ENCODE measurements at places on chromosomes 4 and X.
A peak's percentile ranks its signal among the peaks of the same experiment; 100 is the strongest.

DNA sequence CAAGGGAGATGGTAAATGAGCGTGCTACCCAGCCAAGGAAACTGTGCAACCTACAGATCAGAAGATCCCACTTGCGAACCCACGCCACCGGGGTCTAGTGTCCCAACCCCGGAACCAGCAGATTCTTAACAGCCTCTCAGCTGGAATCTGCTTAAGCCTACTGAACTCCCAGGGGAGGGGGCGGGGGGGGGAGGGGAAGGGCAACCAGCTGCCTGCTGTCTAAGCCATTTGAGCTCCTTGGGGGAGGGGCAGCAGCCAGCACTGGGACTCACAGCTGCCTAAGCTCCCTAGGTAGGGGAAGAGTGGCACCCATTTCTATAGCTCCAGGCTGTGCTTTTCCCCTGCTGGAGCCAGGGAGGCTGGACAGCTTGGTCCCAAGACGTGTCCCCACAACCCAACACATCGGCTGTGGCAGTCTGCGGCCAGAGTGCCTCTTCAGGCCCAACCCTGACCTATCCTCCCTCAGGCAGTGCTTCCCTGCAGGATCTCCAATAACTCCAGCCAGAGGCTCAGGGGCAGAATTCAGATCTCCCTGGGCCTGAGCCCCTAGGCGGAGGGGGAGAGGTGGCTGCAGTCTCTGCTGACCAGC, 289.2 kb downstream of the LDB2 start:
- no peak for DNase-seq

- no peak for DNase-seq
Measured at GRCh38 chrX:118231464-118231863, 114.4 kb upstream of the WDR44 start.

- DNase-seq, result no peak
Measured at GRCh38 chrX:26873736-26874135, 589.4 kb downstream of the PPP4R3C start.

DNA sequence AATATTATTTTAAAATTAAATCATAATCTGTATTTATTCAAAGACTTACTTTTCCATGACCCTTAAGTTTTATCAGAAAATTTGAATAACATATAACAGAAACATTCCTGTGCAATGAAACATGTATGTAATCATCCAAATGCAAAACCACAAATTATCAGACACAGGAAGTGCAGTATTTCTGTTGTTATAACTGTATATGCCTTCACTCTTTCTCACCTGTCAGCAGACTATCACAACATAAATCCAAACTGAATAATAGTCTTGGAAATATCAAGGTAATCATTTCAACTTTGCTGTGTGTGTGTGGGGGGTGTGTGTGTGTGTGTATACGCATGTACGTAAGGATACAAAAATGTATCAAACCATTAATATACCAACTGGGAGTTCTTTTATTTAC, 285.9 kb downstream of the SLC7A11 start:
- peak; percentile 27 for DNase-seq

DNA sequence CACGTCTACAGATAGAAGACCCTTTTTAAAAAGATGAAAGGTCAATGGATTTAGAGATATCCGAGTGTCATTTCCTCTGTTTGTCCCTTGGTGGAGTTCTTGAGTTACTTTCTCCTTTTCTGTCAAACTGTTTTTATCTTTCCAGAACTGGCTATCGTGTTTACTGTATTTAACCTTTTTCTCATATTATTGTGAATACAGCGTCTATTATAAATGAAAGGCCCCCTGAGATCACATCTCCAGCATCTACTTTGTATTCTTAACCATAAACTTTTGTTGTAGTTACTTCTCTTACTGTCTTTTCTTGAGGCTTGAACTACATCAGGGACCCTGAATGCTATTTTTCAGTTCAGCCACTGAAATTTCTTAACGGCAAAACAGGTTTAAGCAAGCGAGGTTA, 4.0 kb upstream of the PCDH7 start:
- DNase-seq, result peak; percentile 27

DNA sequence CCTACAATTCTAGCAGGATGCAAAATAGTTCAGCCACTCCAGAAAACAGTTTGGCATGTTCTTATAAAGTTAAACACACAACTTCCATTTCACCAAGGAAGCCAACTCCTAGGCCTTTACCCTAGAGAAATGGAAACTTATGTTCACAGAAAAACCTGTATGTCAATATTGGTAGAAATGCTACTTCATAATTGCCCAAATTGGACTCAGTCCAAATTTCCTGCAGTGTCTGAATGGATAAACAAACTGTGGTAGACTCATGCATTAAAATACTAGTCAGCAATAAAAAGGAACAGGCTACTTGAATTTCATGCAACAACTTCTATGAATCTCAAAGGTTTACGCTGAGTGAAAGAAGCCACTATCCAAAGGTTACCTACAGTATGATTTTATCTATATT, 1738.8 kb upstream of the IGFBP7 start:
- no peak for DNase-seq

DNA sequence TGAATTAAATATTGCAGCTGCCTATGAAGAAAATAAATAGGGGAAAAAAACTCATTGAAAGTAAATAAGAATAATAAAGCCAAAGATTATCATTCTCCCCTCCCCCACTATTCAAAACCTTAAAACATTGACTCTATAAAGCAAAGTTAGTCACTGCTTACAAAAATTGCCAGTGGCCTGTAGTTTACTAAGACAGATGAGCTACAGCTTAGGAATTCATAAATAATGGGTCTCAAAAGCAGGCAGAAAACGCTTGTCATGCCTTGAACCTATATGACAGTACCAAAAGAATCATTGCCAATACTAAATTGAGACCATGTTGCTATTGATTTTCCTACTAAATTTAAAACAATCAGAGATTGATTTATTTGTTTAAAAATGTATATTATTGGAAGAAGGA, 78.9 kb downstream of the SLC10A7 start:
- DNase-seq, result peak; percentile 59

DNA sequence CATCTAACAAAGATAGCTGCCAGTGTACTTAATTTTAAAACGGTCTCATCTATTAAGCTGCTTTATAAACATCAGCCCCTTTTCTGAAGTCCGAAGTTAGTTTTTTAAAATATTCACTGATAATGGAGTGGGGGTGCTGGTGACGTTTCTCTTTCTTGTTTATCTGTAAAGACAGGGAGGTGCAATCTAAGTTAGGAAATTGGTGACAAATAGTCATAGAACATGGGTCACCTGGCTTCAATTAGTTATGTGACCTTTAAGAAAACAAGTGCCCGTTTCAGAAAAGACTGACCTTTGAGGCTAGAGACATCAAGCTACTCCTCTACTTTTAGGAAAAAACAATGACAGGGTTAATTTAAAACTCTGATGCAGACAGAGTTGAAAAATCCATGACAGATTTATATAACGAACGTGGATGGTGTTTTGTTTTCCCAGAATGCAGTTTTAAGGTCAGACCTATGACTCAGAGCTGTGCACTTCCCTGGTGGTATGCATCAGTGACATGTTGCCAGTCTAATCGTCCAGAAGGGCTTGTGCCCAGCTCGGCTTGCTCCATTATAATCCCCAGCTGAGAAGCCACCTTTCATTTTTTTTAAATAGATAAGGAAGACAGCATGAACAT, 38.2 kb downstream of the FHL1 start:
- peak; percentile 55 for DNase-seq

DNA sequence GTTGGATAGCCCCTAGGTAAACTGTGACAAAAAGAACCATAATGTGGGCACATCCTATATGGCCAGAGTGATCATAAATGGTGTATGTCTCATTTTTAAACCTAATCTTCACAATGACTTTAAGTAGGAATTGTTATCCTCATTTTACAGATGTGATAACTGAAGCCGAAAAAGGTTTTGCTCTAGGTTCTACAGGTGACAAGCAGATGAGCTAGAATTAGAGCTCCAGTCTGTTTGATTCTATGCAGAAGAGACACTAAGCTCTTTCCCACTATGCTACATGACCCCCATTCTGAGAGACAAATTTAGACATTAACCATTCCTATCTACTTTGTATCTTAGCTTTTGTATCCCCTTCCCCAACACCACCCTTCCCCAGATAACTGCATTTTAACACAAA, 2.0 kb downstream of the AREG start:
- DNase-seq, result no peak

DNA sequence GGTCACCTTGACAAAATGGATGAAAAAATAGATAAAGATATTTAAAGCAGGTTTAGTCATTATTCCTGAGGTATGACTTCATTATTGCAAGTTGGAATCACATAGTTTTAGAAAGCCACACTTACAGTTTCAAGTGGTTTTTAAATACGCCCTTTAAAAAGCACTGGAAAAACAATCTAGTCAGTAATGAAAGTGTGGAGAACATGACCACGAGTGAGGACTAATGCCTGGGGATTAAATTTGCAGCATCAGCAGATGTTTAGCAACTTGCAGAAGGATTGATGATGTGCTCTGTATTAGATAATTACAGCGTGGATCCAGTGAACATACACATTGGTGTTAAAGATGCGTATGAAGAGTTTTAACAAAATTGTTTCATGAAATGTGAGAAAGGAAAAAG, 5.9 kb downstream of the SPARCL1 start:
- DNase-seq, result no peak

GRCh38 chrX:13669246-13669737, 16.4 kb downstream of the TCEANC start:
- DNase-seq, result peak; percentile 99

- peak; percentile 38 for DNase-seq
Measured at GRCh38 chr4:1137063-1137776, 23.9 kb upstream of the RNF212 start.

GRCh38 chr4:113675731-113676697, 85.5 kb downstream of the CAMK2D start:
- peak; percentile 36 for DNase-seq

- no peak for DNase-seq
Measured at GRCh38 chr4:165945991-165946390, 73.0 kb downstream of the TLL1 start.

DNA sequence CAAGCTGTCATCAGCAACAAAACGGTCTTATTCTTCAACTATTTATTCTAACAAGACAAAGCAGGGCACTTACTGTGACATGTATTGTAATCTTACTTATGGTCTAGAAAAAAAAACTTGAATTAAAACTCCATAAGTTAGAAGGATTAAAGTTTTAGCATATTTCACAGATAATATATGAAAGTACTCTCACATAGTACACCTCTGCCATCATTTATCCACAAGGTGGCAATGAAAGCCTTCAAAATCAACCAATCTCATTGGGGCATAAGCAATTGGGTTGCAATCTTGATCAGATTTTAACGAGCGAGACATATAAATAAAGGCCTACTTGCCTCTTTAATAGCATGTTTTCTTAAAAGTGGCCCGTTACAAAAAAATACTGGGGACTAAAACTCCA, 1382.9 kb downstream of the FAM133A start:
- peak; percentile 30 for DNase-seq

DNA sequence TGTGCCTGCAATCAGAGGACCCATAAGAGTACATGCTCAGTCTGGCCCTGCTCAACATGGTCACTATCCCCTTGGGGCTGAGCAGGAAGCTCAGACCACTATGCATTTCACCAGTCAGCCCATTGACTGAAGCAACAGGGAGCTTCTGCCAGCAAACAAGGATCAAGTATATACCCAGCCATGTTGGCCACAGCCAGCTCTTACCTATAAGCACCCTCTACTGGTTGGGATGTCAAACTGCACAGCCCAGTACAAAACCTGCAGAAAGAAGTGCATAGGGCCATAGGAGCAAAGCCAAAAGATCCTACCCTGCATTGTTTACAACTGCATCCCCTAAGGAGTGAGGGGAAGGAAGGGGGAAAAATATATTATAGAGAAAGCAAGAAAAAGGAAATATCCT, 214.4 kb upstream of the CPEB2 start:
- no peak for DNase-seq

DNA sequence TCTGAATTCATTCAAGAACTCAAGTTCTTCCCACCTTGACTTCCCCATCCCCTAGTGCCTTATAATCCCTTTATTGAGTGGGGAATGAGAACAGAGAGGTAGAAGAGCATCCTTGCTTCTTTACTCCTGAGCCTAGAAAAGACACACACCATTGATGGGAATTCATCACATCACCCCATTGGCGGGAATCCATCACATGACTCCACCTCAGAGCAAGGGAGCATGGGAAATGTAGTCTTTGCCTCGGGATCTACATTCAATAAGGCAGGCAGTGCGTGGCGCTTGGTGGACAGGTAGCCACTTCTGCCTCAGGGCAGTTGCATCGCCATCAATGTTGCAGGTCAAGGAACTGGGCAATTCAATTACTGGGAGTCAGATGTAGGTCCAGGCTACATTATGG, 50.7 kb downstream of the MXRA5 start:
- DNase-seq, result no peak

GRCh38 chr4:100285121-100285520, 94.9 kb upstream of the DDIT4L start:
- DNase-seq, result no peak

GRCh38 chr4:139419388-139419914, 34.5 kb upstream of the RAB33B start:
- DNase-seq, result peak; percentile 91

- DNase-seq, result peak; percentile 8
Measured at GRCh38 chrX:119389214-119389613, 9.9 kb upstream of the SLC25A43 start.

DNA sequence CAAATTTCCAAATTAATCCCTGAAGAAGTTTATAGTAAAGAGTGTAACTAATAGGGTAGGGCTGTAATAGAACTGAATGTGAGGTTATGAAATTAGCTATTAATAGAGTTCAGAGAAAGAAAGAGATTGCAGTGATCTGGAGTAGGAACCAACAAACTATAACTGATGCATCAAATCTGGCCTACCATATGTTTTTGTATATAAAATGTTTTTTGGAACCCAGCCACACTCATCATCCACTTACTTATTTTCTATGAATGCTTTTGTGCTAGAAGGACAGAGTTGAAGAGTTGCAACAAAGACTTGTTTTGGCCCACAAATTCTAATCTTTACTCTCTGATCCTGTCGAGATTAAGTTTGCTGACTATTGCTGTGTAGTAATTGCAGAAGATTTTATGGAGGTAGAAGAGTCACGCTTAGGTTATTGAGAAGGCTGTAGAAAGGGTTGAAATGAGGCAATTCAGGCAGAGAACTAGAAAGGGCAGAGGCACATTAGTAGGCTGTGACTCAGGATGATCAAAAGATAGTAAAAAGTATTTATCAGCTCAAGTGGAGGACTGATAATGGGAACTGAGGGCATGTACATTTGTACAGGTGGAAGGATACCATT, 298.7 kb upstream of the EMCN start:
- DNase-seq, result peak; percentile 64

- DNase-seq, result no peak
Measured at GRCh38 chr4:87677731-87678130, 27.7 kb downstream of the DMP1 start.

GRCh38 chr4:2172161-2172560, 69.8 kb downstream of the HAUS3 start:
- no peak for DNase-seq

GRCh38 chrX:17592117-17592516, 145.2 kb upstream of the SCML1 start:
- DNase-seq, result no peak

All from fibroblast of villous mesenchyme (primary cell).